Esophagus squamous epithelium (tissue), 5 donors: ENCODE measurements at places on chromosomes 16 and 17. TPM values are rescaled to one million over a fixed set of nuclear protein-coding genes. Genes with fewer than 3 reads are reported as not detected.

CCR7 gene
- total RNA-seq, result not detected

TP53TG3 gene
- total RNA-seq, result 0.91 TPM

NGFR gene
- 3.4 TPM for total RNA-seq

CRYM gene
- 3.1 TPM for total RNA-seq

C17orf113 gene
- not detected for total RNA-seq

CCDC78 gene
- 0.35 TPM for total RNA-seq

IGFALS gene
- not detected for total RNA-seq

MRPS34 gene
- total RNA-seq, result 158 TPM
